ENCODE measurements at places on chromosomes 7 and 10. TPM values are rescaled to one million over a fixed set of nuclear protein-coding genes. Genes with fewer than 3 reads are reported as not detected.

Gene LLCFC1
- total RNA-seq = not detected

Gene ADCYAP1R1
- not detected for total RNA-seq

Gene SPDYE1
- not detected for total RNA-seq

Gene CCDC172
- not detected for total RNA-seq

Gene NANOS1
- 0.12 TPM for total RNA-seq

Gene PRKCQ
- 62.6 TPM for total RNA-seq

Gene TCF7L2
- 0.60 TPM for total RNA-seq

Gene COX19
- 18.2 TPM for total RNA-seq

Gene EZH2
- total RNA-seq = 128 TPM

Gene TWIST1
- 0.25 TPM for total RNA-seq

Gene C10orf53
- not detected for total RNA-seq

Gene CFAP70
- 0.75 TPM for total RNA-seq

Gene CREB5
- total RNA-seq = not detected

Gene ANK3
- 47.1 TPM for total RNA-seq

Gene CPEB3
- 2.6 TPM for total RNA-seq

Gene NKX2-3
- total RNA-seq = not detected

Gene SCART1
- total RNA-seq = 4.5 TPM

Gene SLC29A3
- total RNA-seq = 3.4 TPM

Gene RBM33
- total RNA-seq = 82.7 TPM

Gene TRIM73
- 12.4 TPM for total RNA-seq

Gene CSGALNACT2
- 36.2 TPM for total RNA-seq

Gene RPEL1
- not detected for total RNA-seq

Gene PPP1R9A
- not detected for total RNA-seq

Gene DNAJC2
- total RNA-seq = 31.4 TPM

Gene LRRC4
- total RNA-seq = not detected

Gene ZC3HAV1L
- total RNA-seq = 14.9 TPM

Gene IFIT1B
- not detected for total RNA-seq

Gene SYT15
- total RNA-seq = 0.79 TPM

Gene C10orf105
- 0.52 TPM for total RNA-seq

Gene C7orf57
- total RNA-seq = 0.21 TPM

Gene ADIRF
- not detected for total RNA-seq

Gene SLC26A3
- total RNA-seq = not detected

Gene TMEM196
- not detected for total RNA-seq

Gene OTUD1
- total RNA-seq = 16.4 TPM

Gene GALNT17
- total RNA-seq = not detected

Gene WASL
- total RNA-seq = 6.2 TPM

Gene ADO
- 19.7 TPM for total RNA-seq

Gene GPR26
- not detected for total RNA-seq

Gene NPFFR1
- total RNA-seq = not detected

Gene PRXL2A
- total RNA-seq = 5.4 TPM

Gene GNG11
- not detected for total RNA-seq

Gene IFIT2
- total RNA-seq = 10.2 TPM

Gene IGFBP3
- total RNA-seq = 4.1 TPM

Gene ABI1
- 65.2 TPM for total RNA-seq

Gene FLNC
- not detected for total RNA-seq

Gene MAD1L1
- 125 TPM for total RNA-seq

Gene RBM20
- total RNA-seq = not detected

Gene LRIT1
- not detected for total RNA-seq

Gene CYP26C1
- 0.07 TPM for total RNA-seq

Gene FAM241B
- 4.2 TPM for total RNA-seq

Gene SLC18A3
- not detected for total RNA-seq

Gene NAT16
- not detected for total RNA-seq

Gene SPAM1
- not detected for total RNA-seq

Gene PLPP4
- total RNA-seq = not detected

Gene IDE
- 21.7 TPM for total RNA-seq

All from activated CD4-positive, alpha-beta T cell treated with anti-CD3 and anti-CD28 coated beads, Interleukin-2, amount 10 ng/mL, durations not matched to agents 7 days and 5 days (primary cell).